DMS 273 treated with DMSO at 0.1 percent for 48 hours (cell line): ENCODE measurements at places on chromosomes 5 and 9.

GRCh38 chr9:135306699-135307098, 172.9 kb upstream of the PPP1R26 start:
- DNase-seq, result no peak

DNA sequence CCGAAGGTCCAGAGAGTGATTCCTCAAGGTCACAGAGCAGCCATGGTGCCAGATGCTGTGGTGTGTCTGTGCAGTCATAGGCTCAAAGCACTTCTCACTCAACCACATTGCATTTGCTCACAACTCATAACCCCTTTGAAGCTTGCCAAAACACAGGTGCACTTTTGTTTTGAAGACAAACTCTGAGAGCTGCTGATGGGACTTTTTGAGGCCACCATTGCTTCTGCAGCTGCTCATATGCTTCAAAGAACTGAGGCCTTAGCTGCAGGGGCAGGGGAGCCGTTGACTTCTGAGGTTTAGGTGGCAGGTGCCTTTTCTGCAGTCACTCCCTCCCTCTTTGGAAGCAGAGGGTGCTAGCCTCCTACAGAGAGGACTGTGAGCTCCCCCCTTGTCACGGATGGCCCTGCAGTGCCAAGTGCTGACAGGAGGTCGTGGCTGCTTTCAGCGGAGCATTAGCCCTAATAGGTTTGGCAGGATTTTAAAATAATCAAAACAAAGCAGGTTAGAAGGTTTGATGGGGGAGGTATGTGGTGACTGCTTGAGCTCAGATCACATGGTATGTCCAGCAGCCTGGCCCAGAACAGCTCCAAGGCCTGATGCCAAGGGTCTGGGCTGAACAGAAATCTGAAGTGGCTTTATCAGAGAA, 232.1 kb downstream of the MAN2A1 start:
- DNase-seq, result no peak

DNA sequence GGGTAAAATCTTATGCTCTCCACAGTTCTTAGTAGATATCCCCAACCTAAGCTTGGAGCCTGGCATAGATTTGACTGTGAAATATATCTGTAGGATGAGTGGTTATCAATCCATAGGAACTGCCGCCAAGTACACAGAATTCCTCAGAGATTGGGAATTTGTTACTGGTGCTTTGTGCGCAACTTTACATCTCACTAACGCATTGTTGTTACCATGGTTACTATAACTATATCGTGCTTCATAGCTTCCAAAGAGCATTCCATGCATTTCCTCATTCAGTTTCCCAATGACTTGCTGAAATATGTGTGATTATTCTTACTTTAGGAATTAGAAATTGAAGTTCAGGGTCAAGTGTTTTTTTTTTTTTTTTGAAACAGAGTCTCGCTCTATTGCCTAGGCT, 9.5 kb upstream of the GGTA1 start:
- no peak for DNase-seq

DNA sequence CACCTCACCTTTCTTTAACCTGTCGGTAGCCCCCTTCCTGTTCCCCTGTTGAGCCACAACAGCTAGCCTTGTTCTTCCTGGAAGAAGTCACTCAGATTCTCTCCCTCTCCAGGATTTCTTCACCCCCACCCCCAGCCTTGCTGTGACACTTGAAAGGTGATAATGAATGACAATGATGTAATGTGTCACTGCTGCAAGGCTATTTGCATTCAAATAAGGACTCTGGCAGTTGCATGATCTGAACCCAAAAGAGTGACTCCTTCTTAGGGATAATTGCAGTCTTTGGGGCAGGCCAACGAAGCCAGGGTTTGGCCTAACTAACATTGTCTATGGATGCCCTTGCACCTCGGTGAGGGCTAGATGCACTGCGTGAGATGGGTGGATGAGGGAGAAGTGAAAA, 154.4 kb upstream of the CLINT1 start:
- no peak for DNase-seq
